WTC11 (cell line): ENCODE measurements at places on chromosomes 2 and 18.

- no peak for DNase-seq
Observed at GRCh38 chr2:152537081-152537651, 180.1 kb downstream of the PRPF40A start.

- DNase-seq = no peak
Observed at GRCh38 chr2:233849607-233850271, 4.6 kb downstream of the HJURP start.

GRCh38 chr2:224162122-224162521 is 123.0 kb upstream of the SERPINE2 start:
- DNase-seq = no peak

DNA sequence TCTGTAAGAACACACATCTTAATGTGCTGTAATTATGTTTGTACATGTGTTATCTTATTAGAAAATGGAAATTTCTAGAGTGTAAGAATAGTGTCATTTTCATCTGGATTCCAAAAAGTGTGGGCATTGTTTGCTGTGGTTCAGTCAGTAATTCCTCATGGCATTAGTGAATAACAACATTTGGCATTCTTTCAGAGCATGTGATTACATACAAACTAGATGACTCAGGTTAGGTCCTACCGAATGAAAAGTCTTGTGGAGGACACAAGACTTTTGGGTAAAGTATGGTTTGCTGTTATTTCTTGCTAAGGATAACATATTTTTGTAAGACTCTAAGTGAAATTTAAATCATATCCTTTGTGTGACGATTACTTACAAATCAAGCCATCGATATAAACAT is 593.1 kb upstream of the NRXN1 start:
- no peak for DNase-seq

GRCh38 chr2:213861638-213862037 is 549.2 kb upstream of the VWC2L start:
- DNase-seq = no peak

GRCh38 chr18:2891526-2892431 is 45.0 kb downstream of the EMILIN2 start:
- DNase-seq = no peak

DNA sequence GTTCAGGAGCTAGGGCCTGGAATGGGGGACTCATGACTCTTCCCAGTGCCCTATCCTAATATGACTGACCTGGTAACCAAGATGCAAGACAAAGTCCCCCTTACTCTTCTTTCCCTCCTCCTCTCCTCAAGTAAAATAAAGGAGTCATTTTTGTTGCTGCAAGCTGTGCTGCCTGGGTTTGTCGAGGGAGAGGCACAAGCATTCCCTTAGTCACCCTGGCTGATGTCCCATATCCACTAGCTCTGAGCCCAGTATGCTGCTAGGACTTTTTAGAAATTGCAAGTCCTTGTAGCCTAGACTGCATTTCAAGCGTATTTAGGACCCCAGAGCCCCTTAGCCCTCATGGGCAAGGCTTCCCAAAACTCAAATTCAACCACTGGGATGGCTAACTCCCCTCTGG is 338.5 kb upstream of the SETBP1 start:
- no peak for DNase-seq

DNA sequence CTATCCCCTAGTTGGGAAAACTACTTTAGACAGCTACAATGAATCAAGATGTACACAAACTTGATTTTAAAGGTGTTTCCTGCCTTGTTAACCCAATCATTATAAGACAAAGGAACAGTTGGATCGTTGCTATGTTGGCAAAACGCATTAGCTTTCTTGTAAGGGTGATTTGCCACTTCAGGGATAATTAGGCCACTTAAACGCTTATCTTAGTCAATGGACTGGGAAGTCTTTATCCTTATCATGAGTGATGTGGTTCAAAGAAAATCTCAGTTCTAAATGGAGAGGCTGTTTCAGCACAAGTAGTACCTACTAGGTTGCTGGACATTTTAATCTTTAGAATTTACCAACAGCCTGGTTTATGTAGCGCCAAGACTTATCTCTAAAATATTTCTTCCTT is 406.1 kb upstream of the MEX3C start:
- DNase-seq = no peak

DNA sequence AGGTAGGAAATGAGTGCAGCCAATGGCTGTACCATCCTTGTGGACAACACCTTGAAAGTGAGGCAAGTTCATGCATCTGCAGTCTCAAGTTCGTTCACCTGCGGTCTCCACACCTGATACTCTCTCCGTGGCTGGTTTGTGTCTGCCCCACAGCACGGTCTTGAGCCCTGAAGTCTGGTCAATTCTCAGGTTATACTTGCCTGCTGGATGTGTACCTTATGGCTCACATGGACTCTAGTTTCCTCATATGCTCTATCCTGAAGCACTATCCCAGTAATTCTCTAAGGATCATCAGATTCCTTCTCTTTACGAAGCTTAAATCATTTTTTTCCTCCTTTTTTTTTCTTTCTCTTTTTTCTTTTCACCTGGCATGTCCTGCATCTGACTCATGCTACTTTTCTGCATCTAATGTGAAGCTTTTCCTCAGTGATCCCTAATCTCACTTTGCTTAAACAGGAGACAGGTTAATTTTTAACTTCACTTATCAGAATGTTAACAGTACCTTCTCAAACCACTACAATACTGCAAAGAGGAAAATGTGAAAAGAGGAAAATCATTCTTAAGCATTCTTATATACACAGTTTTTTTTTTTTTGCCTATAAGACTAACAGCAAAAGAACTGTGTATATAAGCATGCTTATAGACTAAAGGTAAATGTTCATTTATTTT is 511.2 kb downstream of the SOX11 start:
- DNase-seq = no peak

GRCh38 chr2:28855193-28855592 is 14.9 kb downstream of the TRMT61B start:
- no peak for DNase-seq

DNA sequence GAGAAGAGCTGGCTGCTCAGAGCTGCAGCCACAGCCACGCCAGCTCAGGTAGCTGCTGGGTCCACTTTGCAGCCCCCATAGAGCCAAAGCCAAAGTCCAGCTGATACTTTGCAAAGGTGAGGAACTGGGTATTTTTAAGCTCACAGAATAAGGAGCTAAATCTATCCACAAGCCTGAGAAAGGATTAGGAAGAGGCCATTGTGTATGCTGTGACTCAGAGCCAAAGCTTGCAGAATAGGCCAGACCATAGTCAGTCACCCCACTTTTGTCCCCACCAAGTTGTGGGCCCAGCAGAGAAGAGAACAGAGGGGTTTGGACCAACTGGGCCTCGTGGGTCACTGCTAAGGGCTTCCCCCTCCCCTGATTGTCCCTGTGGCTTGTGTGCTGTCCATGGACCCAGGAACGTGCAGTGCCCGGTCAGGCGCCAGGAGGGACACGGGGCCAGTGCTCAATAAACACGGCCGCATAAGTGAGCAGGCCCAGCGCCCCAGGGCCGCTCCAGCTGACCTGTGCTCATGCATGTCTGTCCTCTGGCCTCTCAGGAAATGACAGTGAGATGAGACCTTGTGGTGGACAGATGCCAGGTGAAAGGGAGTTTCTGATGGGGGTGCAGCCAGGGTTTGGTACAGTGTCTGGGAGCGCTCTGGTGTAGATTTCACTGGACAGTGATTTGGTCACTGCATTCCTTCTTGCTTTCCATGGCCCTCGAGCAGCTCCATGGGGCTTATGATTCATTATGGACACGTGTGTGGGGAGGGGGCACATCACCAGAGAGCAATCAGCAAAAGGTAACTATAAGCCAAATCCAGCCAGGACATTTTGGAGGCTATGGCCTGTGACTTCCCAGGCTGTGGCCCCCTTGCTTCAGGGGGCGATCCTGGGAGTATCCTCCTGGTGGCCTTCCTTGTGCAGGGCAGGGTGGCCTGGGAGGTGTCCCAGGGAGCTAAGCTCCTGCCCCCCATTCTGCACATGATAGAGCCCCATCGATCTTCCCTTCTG is 31.3 kb downstream of the MAL start:
- no peak for DNase-seq

DNA sequence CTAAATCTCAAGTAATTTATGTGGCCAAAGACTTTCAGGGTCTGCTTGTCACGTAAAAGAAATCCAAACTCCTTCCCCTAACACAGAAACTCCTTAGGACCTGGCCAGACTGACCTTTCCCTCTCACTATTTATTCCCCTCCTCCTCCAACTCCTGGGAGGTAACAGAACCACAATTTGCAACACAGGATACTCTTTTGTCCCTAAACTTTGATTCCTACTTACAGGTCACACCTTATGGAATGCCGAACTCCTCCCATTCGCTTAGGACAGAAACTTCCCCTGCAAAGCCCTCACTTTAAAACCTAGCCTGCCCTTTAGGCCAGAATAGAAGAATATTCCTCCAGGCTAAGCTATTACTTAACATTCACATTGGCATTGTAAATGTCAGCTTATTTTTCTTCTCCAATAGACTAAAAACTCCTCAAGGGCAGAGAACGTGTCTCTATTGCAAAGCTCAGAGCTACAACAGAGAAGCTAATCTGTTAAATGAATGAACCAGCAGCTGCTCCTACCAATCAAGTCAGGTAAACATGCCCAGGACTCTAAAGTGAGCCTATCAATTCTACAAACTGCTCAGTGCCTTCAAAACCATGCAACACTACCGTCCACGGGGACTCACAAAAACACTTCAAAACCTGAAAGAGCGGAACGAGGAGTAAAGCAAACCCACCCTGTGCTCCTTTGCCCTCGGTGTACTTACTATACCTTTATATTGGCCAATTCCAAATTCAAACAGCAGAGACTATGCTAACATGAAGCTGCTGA is 6.1 kb downstream of the INO80D start:
- DNase-seq = no peak

DNA sequence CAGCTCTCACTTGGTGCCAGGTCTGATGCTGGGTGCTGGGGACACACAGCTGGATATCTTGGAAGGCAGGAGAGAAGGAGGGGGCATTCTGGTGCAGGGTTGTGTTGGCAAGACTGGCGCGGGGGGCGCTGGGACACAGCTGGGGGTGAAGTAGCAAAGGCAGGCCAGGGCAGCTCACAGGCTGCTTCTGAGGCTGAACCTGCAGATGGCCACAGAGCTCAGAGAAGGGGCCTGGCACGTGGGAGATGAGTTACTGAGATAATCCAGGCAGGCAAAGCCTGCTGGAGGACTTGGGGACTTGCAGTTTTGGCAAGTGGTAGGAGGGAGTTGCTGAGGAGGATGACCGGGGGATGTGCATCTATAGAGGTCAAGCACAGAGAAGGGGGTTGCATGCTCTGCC is 16.2 kb upstream of the DGKD start:
- DNase-seq = no peak

DNA sequence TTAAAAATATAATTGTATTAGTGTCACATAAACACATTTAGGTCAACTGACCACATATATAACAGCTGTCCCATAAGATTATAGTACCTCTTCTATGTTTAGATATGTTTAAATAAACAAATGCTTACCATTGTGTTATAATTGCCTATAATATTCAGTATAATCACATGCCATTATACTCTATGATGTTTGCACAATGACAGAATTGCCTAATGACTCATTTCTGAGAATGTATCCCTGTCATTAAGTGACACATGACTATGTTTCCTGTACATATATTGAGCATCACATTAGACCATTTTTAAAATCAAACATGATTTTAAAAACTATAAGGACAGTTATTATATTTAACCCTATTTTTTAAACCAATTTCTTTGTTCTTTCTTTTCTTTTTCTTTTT is 89.8 kb downstream of the HS6ST1 start:
- DNase-seq = no peak

- DNase-seq = no peak
Observed at GRCh38 chr2:2851806-2852777, 521.0 kb upstream of the MYT1L start.

GRCh38 chr2:38621018-38621417 is 18.3 kb upstream of the HNRNPLL start:
- no peak for DNase-seq

GRCh38 chr2:28689771-28690170 is 61.9 kb upstream of the PPP1CB start:
- no peak for DNase-seq

DNA sequence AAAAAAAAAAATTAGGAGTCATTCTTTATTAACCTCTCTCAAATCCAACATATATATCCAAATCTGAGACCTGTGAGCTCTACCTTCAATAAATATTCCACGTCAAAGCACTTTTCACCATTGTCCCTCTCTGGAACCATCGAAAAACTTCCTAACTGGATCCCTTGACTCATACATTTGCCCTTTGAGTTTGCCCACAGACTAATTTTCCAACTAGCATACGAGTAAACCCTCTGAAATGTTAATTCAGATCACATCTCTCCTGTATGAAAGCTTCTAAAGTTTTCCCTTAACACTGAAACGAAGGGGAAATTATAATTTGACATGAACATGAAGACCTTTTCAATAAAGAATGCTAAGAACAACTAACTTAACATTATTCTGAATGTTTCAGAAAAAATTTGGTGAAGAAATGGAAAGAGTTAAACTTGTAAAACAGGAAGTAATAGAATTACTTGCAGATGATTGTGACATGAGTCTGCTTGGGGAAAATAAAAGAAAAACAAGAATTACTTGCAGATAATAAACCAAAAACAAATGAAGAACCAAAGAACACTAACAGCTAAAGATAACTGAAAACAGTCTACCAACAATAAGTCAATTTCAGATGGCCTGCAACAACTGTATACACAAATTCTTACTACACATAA is 110.6 kb downstream of the C2orf74 start:
- no peak for DNase-seq

- DNase-seq = no peak
Observed at GRCh38 chr2:239223310-239224198, 177.3 kb downstream of the HDAC4 start.

DNA sequence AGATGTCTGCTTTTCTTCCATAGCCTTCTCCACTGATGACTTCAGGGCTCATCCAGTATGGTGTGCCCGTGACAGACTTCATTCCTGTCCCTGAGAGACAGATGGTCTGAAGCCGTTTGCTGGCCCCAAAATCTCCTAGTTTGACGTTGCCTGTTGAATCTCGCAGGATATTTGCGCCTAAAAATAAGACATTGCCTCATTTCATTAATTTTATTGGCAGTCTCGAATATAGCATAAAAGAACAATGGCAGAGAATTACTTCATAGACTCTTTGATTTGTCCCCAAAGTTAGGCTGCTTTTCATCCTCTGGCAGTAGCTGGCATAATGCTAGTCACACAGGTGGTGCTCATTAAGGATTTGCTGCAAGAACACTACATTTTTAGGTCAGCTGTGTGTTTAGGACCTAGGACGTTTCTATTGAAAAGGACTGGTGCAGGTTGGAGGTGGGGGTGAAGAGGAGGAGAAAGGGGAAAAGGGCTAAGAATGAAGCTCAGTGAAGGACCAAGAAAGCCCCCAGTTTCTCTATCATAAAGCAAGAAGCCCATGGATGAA is 14.7 kb upstream of the ERCC3 start:
- no peak for DNase-seq

- no peak for DNase-seq
Observed at GRCh38 chr2:144459286-144459685, 60.6 kb downstream of the ZEB2 start.

- DNase-seq = no peak
Observed at GRCh38 chr2:198880986-198881385, 576.8 kb downstream of the SATB2 start.

DNA sequence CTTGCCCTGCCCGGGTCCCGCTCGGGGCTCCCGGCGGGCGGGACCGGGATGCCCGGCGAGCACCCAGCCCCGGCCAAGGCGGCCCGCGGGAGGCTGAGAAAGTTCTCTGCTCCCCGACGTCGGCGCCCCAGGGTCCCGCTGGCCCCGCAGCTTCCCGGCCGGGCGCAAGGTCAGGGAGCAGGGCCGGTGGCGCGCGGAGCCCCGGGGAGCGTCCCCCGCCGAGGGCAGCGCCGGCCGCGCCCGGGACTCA is 331 bp downstream of the SERPINE2 start:
- no peak for DNase-seq
